ENCODE measurements at places on chromosomes 5 and 9.

DNA sequence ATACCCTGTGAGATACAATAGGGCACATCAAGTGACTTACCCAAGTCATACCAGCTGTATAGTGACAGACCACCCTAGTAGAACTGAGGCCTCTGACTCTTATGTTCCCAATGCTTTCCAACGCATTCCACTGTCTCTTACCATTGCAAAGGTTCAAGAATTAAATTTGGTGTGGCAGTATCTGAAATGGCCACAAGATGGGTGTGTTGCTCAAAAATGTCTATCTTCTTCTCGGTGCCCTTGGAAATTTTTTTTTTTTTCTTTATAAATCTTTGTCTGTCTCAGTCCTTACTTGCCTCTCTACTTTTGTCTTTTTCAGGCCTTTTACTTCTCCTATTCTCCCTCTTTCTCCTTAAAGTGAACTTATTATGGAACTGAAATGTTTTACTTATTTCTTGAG is 48.4 kb downstream of the GPR21 start:
- DNase-seq, result no peak

DNA sequence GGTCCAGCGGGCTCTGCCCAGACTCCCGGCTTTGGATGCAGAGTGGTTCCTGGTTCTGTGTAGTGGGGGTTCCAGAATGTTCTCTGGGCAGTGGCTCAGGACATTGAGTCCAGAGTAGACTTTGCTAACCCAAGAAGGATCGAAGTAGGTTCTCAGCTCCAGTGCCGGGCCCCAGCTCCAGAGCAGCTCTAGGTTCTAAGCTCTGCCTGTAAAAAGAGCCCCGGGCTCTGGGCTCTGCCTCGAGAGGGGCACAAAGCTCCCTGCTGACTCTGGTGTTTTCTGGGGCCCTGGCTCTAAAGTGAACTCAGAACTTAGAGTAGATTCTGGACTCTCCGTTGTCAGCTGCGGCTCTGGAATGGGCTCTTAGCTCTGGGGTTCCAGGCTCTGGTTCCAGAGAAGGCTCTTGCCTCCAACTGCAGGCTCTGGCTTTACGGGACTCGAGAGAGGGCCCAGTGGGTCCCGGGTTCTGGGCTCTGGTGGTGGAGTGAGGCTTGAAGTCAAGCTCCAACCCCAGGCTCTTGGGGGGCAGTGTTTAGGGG is 414 bp downstream of the WDR38 start:
- no peak for DNase-seq

GRCh38 chr9:91065231-91066041 is 263.8 kb downstream of the SYK start:
- DNase-seq, result no peak

GRCh38 chr5:57172466-57173318 is 1.2 kb upstream of the GPBP1 start:
- no peak for DNase-seq

- DNase-seq, result no peak
Observed at GRCh38 chr9:120692901-120693699, 21.2 kb downstream of the MEGF9 start.

DNA sequence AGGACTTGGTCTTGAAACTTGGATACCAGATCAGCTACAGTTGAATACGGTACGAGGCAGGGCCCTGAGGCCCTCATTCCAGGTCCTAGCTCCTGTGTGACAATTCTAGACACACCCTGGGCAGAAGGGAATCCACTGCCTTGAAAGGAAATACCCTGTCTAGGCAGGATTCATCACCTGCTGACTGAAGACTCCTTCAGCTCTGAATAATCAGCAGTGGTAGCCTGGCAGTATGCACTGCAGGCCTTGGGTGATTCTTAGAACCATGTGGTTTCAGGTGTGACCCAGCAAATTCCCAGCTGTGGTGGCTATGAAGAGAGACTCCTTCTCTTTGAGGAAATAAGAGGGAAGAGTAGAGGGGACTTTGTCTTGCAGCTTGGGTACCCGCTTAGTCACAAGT is 17.2 kb upstream of the EFNA5 start:
- DNase-seq, result no peak

GRCh38 chr9:128887914-128888350 is 6.0 kb downstream of the LRRC8A start:
- DNase-seq, result no peak

- DNase-seq, result no peak
Observed at GRCh38 chr5:56591081-56591480, 224.3 kb upstream of the MAP3K1 start.

DNA sequence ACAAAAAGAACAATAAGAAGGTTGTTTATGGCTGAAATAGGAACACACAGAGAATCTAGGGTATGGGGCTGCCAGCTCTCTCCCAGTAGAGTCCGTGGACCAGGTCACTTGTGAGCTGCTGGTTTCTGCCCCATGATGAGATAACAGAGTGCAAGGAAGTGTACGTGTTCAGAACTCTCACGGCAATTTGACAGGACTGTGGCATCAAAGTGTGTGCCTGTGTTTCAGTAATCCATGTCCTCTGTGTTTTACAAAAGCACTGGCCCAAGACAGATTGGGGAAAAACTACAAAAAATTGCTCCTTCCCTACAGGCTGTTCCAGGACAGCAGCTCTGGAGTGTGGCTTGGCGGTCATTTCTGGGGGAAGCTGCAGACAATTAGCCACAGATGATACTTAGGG is 184.6 kb downstream of the AUH start:
- DNase-seq, result no peak

- no peak for DNase-seq
Observed at GRCh38 chr5:148815086-148815485, 11.3 kb upstream of the ADRB2 start.

DNA sequence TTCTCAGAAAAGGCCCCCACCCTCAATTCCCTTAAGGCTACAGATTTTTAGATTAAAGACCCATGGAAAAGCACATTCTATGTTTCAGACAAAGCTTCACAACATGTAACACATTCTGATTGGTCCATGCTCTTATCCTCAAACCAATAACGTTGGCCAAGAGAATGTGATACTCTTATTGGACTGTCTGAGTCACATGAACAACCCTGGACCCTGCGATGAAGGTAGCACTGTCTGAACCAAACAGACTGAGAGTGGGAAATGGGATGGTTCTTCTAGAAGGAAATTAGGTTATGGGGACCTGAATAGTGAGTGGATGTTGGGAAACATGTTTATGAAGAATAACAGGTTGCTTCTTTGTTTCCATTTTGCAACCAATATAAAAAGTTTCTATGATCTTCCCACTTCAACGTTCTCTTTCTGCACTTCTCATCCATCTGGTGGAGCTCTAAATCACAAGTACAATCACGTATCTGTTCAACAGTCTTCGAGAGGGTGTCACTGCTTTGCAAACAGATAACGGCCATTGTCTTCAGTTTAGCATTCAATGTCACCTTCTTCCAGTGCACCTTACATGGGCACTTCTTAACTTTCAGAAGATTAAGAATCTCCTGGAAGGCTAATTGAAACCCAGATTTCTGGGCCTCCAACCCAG is 81.6 kb downstream of the PTCH1 start:
- no peak for DNase-seq

GRCh38 chr5:116740771-116741170 is 166.1 kb upstream of the SEMA6A start:
- no peak for DNase-seq

- DNase-seq, result no peak
Observed at GRCh38 chr9:126838895-126839294, 21.5 kb upstream of the ZBTB34 start.

DNA sequence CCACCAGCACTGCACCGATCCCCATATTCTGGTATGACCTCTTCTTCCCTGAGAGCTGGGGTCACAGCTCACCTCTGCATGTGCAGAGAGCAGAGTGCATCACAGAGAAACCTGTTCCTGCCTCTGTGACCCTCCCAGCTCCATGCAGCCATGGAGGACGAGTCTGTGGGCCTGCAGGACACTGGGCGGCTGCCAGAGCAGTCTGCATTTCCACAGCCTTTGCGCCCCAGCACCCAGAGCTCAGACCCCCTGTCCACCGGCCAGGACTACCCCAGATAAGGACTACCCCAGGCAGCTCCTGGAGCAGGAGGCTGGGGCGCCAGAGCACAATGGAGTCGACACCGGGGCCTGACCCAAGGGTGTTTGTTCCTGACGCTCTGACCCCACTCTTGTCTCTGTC is 308.1 kb upstream of the IRX1 start:
- DNase-seq, result no peak

- no peak for DNase-seq
Observed at GRCh38 chr9:110283751-110284150, 27.4 kb upstream of the TXN start.

DNA sequence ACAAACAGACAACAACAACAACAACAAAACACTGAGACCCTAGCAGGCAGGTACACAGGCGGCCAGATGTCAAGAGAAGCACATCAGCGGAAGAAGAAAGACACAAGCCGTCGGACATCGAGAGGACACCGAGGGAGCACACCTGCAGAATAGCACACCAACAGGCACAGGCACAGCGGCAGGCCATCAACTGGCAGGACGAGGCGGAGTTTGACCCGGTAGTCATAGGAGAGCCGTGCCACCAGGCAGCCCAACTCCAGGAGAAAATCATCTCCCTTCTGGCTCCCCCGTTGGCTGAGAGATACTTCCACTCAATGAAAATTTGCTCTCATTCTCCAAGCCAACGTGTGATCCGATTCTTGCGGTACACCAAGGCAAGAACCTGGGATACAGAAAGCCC is 352.1 kb upstream of the IZUMO3 start:
- DNase-seq, result no peak

DNA sequence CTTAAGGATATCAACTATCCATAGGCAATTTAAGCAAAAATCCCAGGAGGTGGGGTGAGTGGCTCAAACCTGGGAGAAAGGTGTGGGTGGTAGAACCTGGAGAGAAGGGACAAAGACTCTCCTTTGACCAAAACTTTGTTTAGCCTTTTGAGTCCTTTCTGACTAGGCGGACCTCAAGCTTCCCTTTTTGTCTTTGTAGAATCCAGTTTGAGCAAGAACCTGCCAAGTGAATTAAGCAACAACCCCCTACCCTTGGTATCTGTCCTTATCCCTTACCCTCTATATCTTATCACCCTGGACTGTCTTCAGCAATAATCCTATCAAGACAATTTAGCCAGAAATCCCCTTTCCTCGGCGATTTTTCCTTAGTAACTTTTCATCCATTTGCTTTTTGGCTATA is 53.5 kb upstream of the SLC28A3 start:
- DNase-seq, result no peak

Data from esophagus squamous epithelium (tissue), 5 donors.